AG09309 (cell line): ENCODE measurements at places on chromosomes 2 and 18.

GRCh38 chr2:153320879-153321278 lies 157.7 kb downstream of the RPRM start:
- DNase-seq = no peak

- DNase-seq = no peak
Measured at GRCh38 chr2:99708231-99708630, 218.4 kb upstream of the REV1 start.

- no peak for DNase-seq
Measured at GRCh38 chr2:17958466-17959092, 80.1 kb downstream of the KCNS3 start.

GRCh38 chr2:26017464-26018183 lies 16.3 kb upstream of the RAB10 start:
- DNase-seq = no peak

DNA sequence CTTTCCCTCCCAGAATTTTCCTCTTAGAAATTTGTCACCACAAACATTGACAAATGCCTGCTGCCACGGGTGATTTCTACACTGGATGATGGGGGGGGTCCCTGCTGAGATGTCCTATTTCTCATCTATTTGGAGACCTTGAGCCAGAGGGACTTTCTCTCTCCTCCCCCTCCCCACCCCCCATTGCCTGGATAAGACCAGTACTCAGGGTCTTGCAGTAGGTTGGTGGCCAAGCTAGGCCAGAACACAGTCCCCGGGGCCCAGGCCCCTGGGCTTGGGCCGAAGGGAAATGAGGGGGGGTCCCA lies 560 bp upstream of the DUSP2 start:
- no peak for DNase-seq

DNA sequence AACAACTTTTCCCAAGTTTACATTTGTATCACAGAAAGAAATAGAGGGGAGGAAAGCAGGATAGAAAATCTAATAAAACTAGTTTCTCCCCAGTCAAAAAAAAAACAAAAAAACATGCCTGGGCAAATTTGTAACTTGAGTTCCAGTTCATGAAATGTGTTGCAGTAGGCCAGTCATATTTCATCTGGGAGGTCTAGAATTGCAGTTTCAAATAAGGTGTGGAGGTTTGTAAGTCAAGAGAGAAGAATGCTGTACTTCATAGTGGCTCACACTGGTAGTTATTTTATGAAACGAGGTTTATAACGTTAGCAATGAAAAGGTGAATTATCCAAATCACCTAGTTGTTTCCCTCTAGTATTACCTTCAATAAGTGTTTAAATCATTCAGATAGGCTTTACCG lies 1313.9 kb upstream of the SLC39A10 start:
- DNase-seq = no peak

- no peak for DNase-seq
Measured at GRCh38 chr2:237479747-237480146, 7.3 kb upstream of the MLPH start.

- DNase-seq = no peak
Measured at GRCh38 chr2:24496959-24497358, 5.9 kb downstream of the NCOA1 start.

- no peak for DNase-seq
Measured at GRCh38 chr2:226836548-226836885, 663 bp downstream of the RHBDD1 start.

DNA sequence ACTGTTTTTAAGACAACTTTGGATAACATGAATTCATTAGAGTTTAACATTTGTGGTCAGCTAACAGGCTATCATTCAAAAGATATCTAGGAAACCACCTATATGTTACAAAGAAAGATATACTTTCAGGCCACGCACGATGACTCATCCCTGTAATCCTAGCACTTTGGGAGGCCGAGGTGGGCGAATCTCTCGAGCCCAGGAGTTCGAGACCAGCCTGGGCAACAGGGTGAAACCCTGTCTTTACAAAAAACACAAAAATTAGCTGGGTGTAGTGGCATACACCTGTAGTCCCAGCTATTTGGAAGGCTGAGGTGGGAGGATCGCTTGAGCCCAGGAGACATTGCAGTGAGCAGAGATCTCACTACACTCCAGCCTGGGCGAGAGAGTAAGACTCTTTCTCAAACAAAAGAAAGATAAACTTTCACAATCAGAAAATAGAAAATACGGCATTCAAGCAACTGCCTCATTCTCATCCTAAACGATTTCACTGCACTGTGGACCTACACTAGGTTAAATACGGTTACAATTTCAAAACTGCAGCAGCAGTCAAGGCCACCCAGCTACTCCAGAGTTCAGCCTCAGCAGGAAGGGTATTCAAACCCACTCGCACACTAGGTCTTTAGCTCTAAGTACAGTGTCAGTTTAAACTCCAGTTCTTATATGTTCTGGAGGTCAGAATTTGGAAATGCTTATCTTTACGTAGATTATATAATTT lies 250.0 kb upstream of the SLC39A10 start:
- DNase-seq = no peak

DNA sequence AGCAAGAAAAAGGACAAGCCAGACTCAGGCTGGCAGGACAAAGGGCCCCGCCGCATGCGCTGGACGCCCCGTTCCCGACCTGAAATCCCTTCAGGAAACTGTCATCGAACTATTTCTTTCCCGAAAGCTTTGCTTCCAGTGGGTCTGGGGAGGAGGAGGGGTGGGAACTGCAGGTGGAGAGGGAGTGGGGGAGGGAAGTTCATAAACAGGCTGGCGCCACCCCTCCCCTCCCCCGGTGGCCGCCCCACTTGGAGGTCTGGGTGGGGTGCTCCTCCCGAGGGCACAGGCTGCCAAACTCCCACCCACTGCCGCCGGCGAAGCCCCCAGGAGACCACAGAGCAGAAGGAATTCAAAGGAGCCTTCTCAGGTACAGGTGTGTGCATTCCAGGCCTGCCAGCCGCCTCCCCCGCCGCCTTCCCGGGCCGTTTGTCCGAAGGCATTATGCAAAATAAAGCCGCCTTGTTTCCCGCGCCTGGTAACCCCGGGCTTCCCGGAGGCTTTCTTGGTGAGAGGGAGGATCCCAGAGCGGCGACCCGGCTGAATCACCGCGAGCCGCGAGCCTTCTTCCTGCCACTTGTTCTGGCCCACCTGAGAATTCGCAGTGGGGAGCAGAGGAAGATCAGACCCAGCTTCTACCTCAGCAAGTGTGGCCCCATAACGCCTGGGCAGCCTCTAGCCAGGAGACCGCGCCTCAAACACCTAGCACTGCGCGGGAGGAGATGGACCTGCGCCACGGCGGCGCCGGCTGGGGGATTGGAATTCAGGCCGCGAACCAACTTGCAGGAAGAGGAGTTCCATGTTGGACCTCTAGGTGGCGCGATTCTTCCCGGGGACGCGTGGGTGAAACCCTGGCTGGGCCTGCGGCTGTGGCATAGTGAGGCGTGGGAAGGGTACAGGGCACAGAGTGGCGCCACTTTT lies 101.9 kb downstream of the FOXI3 start:
- DNase-seq = no peak

DNA sequence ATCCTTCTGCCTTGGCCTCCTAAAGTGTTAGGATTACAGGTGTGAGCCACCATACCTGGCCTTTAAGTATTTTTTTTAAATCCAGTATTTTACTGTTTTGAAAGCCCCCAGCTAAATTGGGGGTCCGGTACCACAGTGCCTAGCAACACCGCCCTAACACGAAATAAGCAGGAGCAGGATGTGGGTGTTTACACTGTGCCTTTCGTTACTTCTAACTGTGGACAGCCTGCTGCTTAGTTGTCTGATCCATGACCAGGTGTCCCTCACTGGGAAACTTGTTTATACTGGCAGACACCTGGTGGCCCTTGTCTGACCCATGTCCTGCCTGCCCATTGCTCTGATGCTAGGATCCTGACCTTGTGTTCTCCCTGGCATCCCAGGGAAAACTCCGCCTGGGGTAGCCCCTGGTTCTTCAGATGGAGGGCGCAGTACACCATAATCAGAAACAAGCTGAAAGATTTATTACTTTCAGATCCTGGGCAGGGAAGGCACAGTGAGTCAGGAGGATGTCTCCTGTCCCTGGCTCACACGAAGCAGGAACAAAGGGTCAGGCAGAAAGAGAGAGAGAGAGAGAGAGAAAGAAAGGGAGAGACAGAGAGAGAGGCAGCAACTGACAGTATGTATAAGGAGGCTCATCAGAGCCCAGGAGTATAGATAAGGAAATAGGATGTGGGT lies 55.7 kb downstream of the NCAPH start:
- DNase-seq = no peak

DNA sequence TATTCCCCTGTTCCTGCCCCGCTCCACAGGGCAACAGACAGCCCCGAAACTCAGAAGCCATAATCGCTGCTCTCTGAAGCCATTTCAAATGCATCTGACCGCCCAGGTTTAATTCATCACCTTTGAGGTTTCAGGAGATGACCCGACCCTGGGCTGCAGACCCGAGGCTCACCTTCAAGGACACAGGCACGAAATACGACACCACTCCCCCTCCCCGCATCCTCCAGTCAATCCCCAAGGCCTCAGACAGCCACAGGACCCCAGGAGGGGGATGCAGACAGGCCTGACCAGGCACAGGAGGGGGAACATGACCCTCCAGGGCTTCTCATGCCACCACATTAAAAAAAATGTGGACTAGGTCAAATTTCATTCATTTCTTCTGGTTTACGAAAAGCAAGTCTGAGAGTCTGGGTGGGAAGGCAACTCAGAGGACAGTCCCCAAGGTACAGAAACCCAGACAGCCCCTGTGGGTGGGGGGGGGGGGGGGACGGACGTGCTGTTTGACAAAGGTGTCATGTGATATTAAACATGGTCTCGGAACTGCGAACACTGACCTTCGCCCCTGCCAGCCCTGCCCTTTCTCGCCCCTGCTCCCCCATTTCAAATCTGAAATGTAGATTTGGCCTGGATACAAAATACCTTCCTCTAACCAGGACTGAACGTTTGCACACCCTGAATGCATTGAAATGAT lies 142.9 kb downstream of the BCL11A start:
- DNase-seq = no peak

GRCh38 chr18:79940126-79940813 lies 11.2 kb downstream of the SLC66A2 start:
- no peak for DNase-seq

DNA sequence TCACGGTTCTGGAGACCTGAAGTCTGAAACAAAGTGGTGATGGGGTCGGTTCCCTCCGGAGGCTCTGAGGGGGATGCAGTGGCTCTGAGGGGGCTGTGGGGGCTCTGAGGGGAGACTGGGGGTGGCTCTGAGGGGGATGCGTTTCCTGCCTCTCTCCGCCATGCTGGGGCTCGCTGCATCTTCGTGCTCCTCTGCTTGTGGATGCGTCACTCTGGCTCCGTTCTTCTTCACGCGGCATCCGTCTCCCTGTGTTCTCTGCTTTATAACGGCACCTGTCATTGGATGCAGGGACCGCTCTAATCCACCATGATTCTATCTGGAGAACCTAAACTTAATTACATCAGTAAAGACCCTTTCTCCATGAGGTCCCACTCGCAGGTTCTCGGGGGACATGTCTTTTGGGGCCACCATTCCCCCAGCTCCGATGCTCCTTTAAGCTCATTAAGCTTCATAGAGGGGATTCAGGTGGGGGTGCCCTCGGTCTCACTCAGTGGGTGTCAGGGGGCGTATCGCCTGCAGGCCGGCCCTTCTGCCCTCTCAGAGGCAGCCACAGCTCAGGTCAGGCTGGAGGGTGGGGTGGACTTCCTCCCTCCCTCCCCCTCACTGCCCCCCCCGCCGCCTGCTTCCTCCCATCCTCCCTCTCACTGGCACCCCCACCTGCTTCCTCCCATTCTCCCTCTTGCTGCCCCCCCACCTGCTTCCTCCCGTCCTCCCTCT lies 18.4 kb downstream of the RTP5 start:
- no peak for DNase-seq

DNA sequence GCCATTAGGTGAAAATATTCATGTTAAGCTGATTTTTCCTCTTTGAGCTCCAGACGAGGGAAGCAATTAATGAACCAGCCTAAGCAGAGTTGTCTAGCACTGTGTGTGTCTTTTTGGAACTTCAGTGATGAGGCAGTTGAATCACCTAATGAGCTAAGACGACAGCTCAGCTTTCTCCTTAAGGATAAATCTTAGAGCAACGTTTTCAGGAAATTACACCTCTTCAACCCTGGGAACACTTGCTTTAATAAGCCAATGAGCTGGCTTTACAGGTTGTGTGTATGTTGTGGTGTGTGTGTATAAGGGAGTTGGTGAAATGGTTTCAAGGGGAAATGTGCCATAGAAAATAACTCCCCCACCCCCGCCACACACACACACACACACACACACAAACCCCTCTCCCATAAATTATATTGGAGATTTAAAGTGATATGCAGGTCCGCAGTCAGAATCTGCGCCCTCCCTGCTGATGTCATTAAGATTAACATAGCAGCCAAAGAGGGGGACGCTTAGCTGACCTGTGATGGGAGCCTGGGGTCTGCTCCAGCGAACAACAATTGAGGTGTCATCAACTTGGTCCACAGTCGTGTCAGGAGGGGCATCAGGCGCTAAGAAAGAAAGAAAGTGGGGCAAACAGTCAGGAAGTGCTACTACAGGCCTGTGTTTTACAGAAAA lies 28.1 kb downstream of the FN1 start:
- no peak for DNase-seq

- no peak for DNase-seq
Measured at GRCh38 chr2:120593921-120594686, 141.6 kb upstream of the GLI2 start.

DNA sequence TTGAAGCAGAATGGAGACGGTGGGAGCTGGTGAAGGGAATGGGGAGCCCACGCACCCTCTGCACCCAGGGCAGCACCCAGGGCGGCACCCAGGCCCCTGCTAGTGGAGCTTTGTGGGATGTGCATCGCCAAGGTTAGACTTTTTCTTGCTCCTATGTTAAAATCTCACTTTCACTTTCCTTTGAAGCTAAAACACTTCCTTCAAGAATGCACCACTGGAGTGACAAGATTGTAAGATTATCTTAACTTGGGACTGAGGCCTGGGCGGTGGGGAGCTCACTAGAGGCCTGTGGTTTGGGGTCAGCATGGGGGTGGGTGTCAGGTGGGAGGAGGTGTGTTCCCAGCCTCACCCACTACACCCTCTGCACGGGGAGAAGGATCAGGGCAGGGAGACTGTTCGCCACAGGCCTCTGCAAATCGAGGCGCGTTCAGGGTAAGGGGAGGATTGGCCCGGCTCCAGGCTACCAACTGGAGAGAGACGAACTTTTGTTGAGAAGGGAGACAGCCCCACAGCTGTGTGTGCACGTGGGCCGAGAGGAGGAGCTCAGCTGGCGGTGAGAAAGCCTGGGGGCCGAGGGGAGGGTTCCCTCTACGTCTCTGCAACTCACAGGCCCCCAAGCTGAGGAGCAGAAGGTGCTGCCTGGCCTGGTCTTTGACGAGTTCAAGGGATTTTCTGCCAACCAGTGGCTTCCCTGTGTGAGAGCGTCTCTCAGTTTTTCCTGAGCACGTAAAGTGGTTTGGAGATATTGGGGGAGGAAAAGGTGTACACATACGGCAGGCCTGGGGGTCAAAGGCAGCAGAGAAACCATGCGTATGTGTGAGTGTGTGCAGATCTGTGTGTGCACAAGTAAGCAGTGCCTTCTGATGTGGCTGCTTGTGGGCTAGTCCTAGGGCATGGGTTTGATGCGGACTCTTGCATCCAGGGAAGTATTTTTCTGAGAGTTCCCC lies 147.7 kb downstream of the KLHL29 start:
- DNase-seq = no peak
